ENCODE measurements at places on chromosomes 5 and 9.

GRCh38 chr5:62607615-62608014 is 29.0 kb downstream of the LRRC70 start:
- DNase-seq, result no peak

- no peak for DNase-seq
Observed at GRCh38 chr5:54480296-54480695, 24.8 kb downstream of the HSPB3 start.

GRCh38 chr5:25005431-25005830 is 360.7 kb upstream of the CDH10 start:
- no peak for DNase-seq

- DNase-seq, result no peak
Observed at GRCh38 chr9:37705787-37706186, 47.8 kb upstream of the TRMT10B start.

DNA sequence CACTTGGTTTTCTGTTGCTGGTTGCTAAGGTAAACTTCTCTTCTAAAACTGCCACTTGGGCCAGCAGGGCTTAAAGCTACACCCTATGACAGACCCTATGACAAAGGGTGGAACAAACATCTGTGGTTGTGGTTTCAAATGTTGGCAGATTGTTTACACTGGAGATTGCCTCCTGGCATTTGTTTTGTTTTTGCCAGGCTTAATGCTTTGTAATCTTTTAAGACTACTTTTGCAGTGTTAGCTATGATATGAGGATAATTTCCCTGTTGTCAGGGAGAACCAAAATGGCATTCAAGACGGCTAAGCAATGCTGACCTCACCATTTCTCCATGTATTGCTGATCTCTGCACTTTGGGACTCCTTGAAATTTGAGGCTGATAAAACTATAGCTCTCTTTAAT is 50.3 kb downstream of the MAMDC2 start:
- no peak for DNase-seq

DNA sequence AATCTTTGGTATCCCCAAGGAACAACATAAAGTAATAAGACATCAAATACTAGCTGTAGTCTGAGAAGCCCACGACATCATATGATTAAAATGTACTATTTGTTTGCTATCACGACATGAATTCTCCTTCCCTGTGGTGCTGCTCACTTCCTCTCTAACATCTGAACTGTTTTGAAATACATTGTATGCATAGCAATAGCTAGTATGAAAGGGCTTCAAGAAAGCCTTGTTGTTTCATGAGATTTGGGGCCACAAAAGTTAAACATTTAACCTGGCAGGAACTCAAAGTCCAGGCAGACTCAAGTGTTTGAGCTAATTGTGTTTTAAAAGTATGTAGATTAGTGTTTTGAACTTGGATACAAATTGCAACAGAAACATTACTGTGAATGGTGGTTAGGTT is 237.4 kb upstream of the PTGER4 start:
- no peak for DNase-seq
